D341Med (cell line): ENCODE measurements at places on chromosomes 3 and 15.

DNA sequence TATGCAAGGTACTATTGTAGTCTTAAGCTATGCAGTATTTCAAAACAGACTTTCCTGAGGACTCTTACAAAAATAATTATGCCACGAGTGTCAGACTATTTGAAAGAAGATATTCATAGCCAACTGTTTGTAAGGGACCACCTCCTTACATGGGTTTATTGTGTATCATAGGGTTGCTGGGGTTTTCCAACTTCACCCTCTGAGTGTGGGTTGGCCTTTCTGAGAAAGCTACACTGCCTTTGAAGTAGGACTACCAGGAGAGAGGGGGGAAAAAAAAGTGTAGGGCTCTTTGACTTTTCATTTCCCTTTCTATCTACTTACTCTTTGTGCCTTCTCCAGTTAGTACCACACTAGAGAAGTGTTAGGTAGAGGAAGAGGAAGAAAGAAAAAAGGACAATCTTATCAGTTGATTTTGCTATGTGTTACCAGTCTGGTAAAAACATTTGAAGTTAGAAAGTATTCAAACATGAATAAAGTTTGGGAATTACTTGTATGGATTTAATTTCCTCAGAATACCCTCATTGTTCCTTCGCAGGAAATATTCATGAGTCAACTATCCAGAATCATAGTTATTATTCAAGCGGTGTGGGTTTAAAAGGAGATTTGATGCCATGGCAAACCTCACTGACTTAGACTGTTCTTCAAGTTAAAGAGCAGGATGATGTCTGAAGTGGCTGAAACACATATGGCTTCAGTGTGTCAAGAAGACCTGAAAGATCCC is 329.3 kb upstream of the THBS1 start:
- DNase-seq, result no peak

- no peak for DNase-seq
These were observed 108.7 kb upstream of the TSPAN3 start for GRCh38 chr15:77179541-77179998.

DNA sequence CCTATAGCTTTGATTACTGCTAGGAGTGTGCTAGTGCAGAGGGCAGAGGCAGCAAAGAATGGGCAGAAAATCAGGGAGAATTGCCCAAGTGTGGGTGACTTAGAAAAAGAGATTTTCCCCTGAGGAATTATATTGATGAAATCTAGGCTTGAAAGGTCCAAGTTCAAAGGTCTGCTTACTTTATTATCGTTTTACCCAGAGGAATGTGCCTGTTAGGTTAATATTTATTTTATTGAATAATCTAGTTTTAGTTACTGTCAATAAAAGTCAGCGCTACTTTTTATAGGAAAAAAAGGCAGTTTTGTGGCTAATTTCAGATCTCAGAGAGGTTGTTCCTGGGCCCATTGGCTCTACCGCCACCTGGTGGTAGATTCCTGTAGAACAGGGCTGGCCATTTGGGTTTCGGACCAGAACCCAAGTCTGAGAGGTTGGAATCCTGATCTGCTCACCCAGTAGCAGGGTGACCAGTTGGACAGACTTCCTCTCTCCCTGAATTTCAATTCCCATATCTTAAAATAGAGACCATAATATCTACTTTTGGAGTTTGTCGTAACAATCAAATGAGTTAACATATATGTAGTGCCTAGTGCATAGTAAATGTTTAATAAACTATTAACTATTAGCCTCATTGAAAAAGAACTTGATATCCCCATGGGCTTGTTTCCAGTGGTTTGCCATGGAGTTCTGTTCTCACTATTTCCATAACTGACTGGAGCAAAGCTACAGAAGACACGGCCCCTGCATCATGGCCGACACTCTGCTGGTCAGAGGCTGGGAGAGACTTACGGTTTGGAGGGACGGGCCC is 62.7 kb upstream of the ZNF148 start:
- DNase-seq, result peak; percentile 69

GRCh38 chr15:66233487-66234415 is 19.8 kb downstream of the MEGF11 start:
- DNase-seq, result no peak

- no peak for DNase-seq
These were observed 29.8 kb downstream of the NFKBIZ start for GRCh38 chr3:101879102-101879501.

- DNase-seq, result no peak
These were observed 131.4 kb downstream of the IQCH start for GRCh38 chr15:67385971-67386370.

- no peak for DNase-seq
These were observed 33.0 kb upstream of the PLSCR4 start for GRCh38 chr3:146283781-146284445.

- no peak for DNase-seq
These were observed 7.3 kb downstream of the MCTP2 start for GRCh38 chr15:94238539-94239118.

GRCh38 chr15:67253549-67254237 is 768 bp downstream of the AAGAB start:
- DNase-seq, result no peak

- no peak for DNase-seq
These were observed 19.2 kb downstream of the ZIC1 start for GRCh38 chr3:147428326-147428725.

DNA sequence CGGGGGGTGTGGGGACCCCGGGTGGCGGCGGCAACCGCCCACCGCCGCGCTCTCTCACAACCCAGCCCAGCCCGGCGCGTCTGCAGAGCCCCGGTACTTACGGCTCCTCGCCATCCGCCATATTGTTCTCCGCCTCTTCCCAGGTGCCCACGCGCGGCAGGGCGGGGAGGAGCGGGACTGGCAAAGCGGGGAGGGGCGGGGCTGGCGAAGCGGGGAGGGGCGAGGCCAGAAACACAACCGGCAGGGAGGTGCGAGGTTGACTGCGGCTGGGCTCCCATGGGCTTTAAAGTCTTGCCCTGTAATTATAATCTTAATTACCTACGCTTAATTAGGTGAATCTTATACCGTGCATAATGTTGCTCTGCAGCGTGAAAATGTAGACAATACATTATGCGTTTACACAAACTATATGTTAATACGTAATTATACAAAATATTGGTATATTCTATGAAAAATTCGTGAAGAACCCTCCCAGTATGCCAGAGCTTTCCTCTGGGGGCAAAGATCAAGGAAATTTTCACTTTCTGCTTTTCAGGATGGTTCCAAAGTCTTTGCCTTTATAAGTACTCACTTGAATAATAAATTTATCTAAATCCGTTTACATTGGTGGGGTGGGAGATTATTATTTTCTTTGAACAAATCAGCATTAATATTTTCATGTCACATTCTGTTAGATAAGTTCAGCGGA is at the start of gene UBA3:
Gene UBA3, minus strand, starts transcription at position 133 of the 688 bp plus-strand sequence. Its CDS starts 12 bp downstream, at position 121.
- DNase-seq, result peak; percentile 94

- DNase-seq, result no peak
These were observed 32.5 kb downstream of the PLXNA1 start for GRCh38 chr3:127015282-127016042.

DNA sequence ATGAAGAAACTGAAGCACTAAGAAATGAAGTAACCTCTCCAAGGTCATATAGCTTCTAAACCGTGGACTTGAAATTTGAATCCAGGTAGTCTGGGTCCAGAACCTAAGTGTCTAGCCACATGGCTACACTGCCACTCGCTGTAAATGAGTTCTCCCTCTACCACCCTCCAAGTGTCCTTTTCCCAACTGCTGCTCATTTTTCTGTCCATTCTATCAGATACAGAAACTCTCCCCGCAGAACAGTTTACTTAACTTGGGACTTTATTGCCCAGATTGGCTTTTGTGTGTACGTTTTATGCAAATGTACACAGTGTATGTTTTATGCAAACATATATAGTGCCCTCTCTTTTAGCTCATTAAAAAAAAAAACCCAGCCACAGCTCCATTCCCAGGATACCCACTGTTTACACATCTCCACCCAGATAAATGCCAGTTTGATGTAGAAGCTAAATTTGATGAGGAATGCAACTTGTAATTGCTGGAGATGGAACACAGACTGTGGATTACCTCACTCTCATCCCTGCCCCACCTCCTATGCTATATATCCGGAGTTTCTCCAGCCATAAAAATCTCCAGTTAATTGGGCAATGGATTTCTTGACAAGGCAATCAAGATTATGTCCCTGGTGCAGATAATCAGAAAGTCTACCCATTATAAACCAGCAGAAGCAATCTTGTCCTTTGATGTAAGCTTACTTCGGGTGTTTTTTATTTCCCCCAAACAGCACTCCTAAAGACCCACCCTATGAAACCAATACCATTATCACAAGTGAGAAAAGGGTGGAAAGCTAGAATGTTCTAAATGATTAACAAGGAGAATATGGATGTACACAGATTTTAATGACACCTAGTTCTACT is 42.0 kb downstream of the THBS1 start:
- no peak for DNase-seq

- DNase-seq, result no peak
These were observed 195.1 kb upstream of the ICE2 start for GRCh38 chr15:60673918-60674558.

DNA sequence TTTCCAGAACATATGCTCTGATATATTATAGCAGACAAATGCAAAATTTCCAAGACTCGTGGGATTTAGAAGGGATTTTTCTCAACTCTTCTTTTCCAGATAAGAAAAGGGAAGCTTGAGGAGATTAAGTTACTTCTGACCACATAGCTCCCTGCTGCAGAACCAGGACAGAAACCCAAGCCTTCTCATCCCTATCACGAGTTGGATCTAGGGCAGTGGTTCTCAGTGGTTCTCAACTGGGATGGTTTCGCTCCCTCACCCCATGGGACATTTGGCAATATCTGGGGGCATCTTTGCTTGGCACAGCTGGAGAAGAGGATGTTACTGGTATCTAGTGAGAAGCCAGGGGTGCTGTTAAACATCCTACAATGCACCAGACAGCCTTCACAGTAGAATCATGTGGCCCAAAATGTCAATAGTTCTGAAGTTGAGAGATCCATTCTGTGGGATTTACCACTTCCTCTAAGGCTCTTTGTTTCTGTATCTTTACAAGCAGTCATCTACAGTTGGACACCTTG is 64.2 kb downstream of the LIPC start:
- DNase-seq, result no peak

DNA sequence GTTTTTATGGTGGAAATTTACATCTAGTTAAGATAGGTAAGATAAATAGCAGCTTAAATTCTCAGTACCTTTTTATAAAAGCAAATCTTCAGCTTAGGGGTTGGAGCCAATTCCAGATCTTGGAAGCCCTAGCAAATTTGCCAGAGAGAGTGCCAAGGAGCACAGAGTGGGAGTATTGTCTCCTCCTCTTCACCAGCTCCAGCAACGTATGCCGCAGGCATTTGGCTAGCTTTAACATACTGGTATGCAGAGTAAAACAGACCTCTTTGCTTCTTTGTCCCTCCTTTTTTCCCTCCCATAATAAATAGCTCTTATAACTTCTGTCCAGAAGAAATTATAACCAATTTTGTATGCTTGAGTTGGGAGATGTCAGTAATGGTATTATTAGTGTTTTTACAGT is 140.4 kb downstream of the DIPK2A start:
- DNase-seq, result no peak

- no peak for DNase-seq
These were observed 33.6 kb downstream of the TRIM42 start for GRCh38 chr3:140711390-140712035.

- DNase-seq, result no peak
These were observed 263.3 kb downstream of the ABHD5 start for GRCh38 chr3:43953814-43954692.

GRCh38 chr3:27201492-27201891 is 167.7 kb downstream of the NEK10 start:
- no peak for DNase-seq

GRCh38 chr15:47003568-47003967 is 713.7 kb upstream of the SEMA6D start:
- no peak for DNase-seq

DNA sequence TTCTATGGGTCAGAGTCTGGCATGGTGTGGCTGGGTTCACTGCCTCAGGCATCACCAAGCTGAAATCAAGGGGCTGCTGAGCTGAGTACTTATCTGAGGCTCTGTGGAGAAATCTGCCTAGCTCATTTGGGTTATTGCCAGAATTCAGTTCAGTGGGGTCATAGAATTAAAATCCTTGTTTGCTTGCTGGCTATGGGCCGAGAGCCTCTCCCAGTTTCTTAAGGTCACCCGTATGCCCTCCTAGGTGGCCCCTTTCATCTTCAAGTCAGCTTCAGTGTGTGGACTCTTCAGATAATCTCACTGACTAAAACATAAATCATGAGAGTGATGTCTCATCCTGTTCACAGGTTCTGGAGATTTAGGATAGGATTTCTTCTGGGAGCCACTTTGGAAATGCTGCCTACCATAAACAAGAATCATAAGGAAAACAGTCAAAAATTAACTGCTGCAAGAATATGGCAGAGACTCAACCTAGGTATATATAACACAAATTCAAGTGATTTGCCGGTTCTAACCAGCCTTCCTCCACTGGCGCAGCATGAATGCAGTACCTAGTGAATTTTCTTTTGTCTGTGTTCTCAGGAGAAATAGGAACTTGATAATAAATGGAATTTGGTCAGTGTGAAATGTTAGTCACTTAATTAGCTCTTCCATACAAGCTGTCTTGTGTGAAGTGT is 5.3 kb downstream of the CP start:
- no peak for DNase-seq

- DNase-seq, result peak; percentile 99
These were observed at the start of gene ADPGK for GRCh38 chr15:72783640-72784455. ADPGK (minus strand) TSS chr15:72783758; CDS start chr15:72783691, 67 bp downstream.

- DNase-seq, result no peak
These were observed 32.1 kb downstream of the FAM174B start for GRCh38 chr15:92623435-92623834.

- DNase-seq, result no peak
These were observed 25.6 kb upstream of the MAP3K13 start for GRCh38 chr3:185337231-185337816.

DNA sequence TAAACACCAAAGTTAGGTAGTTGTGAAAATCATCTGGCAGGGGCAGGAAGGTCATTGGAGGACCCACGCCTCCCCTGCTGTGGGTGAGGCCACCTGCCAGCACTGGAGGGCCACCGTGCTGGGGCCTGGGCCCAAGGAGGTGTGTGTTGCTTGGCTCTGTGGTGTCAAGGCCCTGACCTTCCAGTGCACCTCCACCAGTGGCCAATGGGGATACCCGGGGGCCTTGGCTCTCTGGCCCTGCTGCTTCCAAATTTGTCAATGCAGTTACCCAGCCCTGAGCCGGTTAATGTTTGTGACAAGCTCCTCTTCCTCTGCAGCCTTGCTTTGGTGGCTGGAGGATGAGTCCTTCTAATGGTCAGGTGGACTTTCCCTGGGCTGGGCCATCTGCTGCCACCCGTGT is 150.2 kb downstream of the KLF13 start:
- no peak for DNase-seq

GRCh38 chr15:77702211-77702957 is 69.7 kb upstream of the LINGO1 start:
- no peak for DNase-seq
